Activated T-helper 1 cell treated with Interleukin-2 at 50 U/mL for 16 hours (primary cell): ENCODE measurements at places on chromosomes 2 and 18.

- no peak for DNase-seq
These were observed 1269.9 kb upstream of the GYPC start for GRCh38 chr2:125386074-125386473.

GRCh38 chr2:231573698-231574421 is 18.8 kb upstream of the TEX44 start:
- no peak for DNase-seq

DNA sequence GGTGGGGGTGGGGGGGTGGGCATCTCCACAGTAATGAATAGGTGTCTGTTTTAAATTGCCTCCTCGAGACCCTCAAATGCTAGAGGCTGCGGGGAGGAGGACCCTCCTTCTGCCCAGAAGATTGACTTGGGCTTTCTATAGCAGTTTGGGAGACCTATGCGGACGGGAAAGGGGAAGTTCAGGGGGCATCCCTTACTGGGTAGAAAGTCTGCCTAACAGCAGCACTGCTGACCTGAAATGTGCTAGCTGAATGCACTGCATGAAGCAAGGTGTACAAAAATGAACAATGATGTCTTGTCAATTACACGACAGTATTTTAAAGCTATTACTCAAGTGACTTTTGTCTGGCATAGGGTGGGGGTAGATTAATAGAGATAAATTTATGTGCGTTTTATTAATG is 2.5 kb downstream of the DCC start:
- no peak for DNase-seq

- no peak for DNase-seq
These were observed 57.1 kb downstream of the MAP4K4 start for GRCh38 chr2:101754618-101755017.

DNA sequence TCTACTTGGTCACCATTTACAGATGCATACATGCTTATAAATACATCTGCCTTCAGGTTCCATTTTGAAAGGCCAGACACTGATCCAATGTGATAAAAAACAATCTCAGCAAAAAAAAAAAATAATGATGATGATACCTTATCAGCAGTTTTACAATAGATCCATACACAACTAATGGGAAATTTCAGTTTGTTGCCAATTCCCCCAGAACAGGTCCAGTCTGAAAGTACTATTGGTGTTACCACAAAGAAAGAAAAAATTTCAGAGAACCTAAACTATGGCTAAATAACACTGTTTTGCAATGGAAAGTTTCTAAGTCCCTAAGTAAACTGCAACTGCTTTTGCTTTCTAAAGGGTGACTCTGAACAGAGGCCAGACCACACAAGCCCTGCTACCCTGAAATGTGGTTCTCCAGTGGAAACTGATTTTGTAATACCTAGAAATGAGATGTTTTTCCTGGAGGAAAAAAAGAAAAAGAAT is 54.1 kb downstream of the LPIN2 start:
- no peak for DNase-seq

GRCh38 chr18:10234281-10234680 is 220.2 kb upstream of the APCDD1 start:
- DNase-seq: no peak

GRCh38 chr2:129439406-129440302 is 539.8 kb upstream of the RAB6C start:
- no peak for DNase-seq

DNA sequence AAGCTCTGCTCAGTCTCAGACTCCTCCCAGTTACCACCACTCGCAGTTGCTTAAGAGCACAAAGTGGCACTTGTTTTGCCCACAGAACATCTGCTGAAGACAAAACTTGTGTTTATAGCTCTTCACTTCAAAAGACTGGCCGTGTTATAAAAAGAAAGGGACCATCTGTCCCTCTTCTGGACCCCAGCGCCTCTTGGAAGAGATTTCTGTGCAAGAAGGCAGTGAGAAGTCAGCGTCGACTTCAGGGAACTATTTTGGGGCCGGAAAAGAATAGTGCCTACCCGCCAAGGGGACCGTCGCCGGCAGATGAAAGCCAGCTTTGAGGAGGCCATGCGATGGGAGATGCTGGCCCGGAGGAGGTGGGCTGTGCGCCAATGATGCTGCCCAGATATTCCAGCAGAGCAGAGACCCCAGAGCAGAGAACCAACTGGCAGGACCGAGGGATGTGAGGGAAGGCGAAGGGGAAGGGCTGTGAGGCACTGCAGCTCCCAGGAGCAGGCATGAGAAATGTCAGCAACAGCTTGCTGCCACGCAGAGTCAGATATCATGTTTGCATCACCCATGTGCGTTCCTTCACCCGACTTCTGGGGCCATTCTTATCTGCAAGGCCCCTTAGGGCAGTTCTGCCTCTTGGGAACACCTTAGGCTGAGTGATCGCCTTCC is 270.9 kb downstream of the ATAD2B start:
- no peak for DNase-seq

DNA sequence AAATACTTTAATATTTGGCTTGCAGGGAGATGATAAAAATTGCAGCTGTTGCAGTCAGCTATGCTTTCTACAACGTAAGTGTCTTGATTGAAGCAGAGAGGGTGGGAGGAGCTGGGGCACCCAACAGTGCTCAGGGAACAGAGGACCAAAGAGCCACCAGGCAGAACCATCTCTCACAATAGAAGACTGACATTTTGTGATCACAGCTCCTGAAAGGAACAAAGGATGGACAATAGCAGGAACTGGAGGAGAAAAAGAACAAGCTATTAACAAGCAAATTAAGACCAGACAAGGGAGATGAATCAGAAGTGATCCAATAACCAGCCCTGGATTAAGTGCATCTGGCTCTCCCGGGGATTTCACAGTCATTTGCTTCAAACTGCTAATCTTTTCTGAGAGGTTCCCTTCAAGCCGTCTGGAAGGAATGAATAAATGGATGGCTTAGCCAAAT is 65.7 kb upstream of the SMAD2 start:
- no peak for DNase-seq

GRCh38 chr2:43049836-43050801 is 176.3 kb downstream of the ZFP36L2 start:
- DNase-seq: no peak

GRCh38 chr2:73301636-73302035 is 8.3 kb upstream of the EGR4 start:
- DNase-seq: no peak

GRCh38 chr2:76008001-76008702 is 297.4 kb upstream of the GCFC2 start:
- DNase-seq: no peak

- DNase-seq: no peak
These were observed 112.7 kb upstream of the REV1 start for GRCh38 chr2:99602476-99602875.

- no peak for DNase-seq
These were observed 23.2 kb downstream of the UPP2 start for GRCh38 chr2:158124896-158125295.

DNA sequence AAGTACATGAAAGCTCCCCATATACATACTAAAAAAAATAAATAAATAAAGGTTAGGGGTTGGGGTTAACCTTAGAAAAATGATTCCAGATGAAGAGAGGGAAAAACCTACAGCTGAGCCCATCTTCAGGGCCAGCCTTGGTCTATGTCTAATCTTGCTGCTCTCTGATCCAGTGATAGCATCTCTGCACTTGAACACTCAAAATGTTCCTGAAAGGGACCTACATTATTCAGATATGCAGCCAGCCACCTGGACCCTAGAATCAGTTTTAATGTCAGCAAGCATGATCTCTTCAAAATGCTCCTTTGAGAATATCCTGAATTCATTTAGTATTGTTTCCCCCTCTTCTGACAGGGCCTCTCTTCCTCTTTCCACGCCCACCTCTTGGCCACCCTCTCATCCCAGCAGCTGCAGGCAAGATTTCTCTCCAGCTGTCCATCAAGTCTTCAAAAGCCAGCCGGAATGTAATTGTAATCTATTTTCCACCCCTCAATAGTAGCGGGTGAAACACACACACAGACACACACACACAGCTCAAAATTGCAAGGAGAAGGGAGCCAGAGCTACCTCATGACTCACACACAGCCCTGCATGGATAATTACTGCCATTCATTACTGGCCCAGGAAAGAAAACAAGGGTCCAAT is 135.5 kb downstream of the MYO3B start:
- DNase-seq: no peak

GRCh38 chr2:190069936-190070696 is 7.6 kb upstream of the MSTN start:
- DNase-seq: no peak

- DNase-seq: no peak
These were observed 51.4 kb downstream of the SLC8A1 start for GRCh38 chr2:40400336-40400953.

DNA sequence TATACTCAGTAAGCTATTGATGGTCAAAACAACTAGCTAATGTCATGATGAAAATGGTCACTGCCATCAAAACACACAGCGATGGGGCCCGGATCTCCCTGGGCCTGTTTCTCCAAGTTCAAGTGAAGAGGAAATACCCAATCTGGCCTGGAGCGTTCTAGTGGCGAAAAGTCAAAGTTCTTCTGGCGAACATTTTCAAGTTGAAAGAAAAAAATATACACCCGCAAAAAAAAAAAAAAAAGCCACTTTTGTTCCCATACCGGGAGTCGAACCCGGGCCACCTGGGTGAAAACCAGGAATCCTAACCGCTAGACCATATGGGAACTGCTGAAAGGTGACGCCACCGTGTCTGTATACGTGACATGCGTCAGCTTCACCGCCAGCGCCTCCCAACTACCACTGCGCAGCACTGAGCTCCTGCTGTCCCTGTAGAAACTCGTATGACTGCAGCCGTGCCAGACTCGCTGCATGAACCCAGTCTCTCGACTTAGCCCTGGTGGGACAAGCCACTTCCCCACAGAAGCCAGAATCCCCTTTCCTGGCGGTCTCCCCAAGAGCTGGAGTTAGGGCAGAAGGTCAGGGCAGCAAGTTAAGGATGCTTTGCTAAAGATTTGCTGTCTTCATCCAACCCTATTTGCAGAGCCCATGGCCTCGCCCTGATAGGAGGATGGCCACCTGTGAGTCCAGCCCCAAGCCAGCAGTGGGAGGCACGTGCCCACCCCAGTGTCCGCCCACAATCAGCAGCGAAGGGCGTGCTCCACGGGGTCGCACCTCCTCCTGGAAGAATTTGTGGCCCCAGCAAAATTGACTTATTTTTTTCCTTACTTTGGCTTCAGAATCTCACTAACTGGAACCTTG is 5.6 kb upstream of the IMP4 start:
- no peak for DNase-seq

DNA sequence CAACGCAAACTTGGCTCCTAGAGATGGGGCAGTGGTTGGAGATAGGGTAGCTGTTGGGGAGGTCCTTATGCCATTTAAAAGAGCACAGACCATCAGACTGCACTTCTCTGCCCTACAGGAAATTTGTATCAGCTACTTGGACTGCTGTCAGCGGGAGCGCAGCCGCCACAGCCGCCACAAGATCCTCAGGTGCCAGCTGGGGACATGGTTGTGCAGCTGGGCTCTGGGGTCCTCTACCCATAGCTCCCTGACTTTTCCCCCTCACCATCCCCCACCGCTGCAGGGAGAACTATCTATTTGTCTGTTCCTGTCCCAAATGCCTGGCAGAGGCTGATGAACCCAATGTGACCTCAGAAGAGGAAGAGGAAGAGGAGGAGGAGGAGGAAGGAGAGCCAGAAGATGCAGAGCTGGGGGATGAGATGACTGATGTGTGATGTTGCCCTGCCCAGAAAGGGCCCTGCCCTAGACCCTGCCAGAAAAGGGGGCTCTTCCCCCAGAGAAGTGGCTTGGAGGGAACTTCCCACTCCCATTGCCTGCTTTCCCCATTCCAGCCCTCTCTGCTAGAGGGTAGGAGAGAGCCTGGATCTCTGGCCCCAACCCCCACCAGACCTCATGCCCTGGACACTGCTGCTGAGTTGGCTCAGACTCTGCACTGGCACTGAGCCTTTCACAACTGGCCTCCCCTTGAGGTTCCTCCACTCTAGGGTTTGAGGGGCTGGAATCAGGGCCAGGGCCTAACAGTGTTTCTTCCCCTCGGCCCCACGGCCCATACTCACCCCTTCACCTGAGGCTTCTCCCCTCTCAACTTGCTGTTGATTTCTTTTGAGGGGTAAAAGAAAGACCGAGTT is 7.3 kb downstream of the PRADC1 start:
- DNase-seq: no peak

DNA sequence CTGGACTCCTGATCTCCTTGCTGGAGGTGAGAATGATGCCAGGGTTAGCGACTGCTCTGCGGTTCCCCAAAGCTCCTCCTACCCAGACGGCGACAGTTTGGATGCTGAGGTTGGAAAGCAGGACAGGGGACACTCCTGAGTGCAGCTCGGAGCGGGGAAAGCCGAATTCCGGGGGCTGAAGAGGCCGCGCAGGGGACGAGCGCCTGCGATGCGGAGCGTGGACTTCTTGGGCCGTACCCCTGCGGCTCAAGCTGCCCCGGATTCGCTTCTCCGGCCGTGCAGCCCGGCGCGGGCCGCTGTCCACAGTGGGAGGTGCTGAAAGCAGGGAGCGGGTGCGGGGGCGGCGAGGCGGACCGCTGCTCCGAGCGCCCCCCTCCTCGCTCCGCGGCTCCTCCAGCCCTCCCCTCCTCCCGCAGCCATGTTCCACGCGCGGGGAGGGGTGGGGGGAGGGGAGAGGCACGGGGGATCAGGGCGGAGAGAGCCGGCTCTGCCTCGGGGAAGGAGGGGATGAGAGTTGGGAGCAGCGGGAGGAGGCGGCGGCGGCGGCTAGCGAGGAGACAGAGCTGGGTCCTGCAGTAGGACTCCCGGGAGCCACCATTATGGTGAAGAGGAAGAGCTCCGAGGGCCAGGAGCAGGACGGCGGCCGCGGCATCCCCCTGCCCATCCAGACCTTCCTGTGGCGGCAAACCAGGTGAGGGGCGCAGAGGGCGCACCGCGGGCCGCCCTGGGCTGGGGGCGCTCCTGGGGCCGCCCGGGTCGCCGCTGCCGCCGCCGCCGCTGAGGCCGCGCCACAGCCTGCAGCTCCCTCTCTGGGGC is at the start of gene UNC80:
TSS of gene UNC80 (plus strand) at position 359 of the 816 bp plus-strand sequence. CDS start at position 600, 241 bp downstream.
- DNase-seq: no peak

DNA sequence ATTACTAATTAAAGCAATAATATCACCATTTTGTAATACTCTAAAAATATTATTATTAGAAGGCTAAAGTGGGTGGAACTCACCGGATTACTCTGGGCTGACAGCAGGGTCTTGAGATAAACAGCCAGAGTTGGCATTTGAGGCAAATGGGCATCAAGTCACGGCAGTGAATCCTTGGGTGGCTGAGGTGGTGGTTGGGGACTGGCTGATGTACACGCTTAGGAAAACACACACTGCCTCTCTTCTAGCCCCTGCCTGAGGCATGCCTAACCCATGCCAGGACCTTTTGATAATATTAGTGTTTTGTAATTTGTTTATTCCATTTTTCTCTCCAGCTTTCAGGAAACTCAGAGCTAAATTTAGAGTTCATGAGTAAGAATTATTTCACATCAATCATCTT is 76.8 kb downstream of the ACKR3 start:
- no peak for DNase-seq

DNA sequence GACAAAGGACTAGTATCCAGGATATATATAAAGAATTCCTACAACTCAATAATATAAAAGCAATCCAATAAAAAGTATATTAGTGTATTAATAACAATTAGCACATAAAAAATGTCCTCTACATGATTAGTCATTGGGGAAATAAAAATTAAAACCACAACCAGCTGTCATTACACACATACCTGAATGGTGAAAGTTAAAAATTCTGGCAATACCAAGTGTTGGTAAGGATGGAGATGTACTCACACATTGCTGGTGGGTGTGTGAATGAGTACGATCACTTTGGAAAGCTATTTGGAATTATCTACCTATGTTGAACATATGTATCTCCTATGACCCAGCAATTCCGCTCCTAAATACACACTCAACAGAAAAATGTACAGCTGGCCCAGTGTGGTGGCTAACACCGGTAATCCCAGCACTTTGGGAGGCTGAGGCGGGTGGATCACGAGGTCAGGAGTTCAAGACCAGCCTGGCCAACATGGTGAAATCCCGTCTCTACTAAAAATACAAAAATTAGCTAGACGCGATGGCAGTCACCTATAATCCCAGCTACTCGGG is 14.3 kb upstream of the NOL10 start:
- no peak for DNase-seq
